ENCODE measurements at places on chromosomes 7 and 10.

GRCh38 chr7:104983076-104983577 is 30.9 kb upstream of the KMT2E start:
- H3K4me1 ChIP-seq: peaks cover 77% of the 10 kb centered on the region
- H3K4me3 ChIP-seq: peak overlapping the region; percentile 98
- no peaks in the 10 kb centered on the region for H3K27me3 ChIP-seq
- DNase-seq: no peak
- peak overlapping the region; percentile 100 for H3K27ac ChIP-seq

GRCh38 chr10:43970018-43970698 is 321.5 kb upstream of the ZNF32 start:
- no peaks in the 10 kb centered on the region for H3K4me1 ChIP-seq
- H3K27me3 ChIP-seq: peaks cover 3% of the 10 kb centered on the region
- no peaks in the 10 kb centered on the region for H3K36me3 ChIP-seq
- H3K4me3 ChIP-seq: no peak overlapping the region
- no peak for DNase-seq

GRCh38 chr10:70832852-70833528 is 17.2 kb downstream of the SGPL1 start:
- no peak overlapping the region for H3K27ac ChIP-seq
- peaks cover 24% of the 10 kb centered on the region for H3K36me3 ChIP-seq
- 0 out of 2 replicates have a peak, but pooled peaks cover 4% of the 10 kb centered on the region for H3K4me1 ChIP-seq
- no peak overlapping the region for H3K4me3 ChIP-seq
- no peak for DNase-seq
- H3K27me3 ChIP-seq: no peaks in the 10 kb centered on the region

DNA sequence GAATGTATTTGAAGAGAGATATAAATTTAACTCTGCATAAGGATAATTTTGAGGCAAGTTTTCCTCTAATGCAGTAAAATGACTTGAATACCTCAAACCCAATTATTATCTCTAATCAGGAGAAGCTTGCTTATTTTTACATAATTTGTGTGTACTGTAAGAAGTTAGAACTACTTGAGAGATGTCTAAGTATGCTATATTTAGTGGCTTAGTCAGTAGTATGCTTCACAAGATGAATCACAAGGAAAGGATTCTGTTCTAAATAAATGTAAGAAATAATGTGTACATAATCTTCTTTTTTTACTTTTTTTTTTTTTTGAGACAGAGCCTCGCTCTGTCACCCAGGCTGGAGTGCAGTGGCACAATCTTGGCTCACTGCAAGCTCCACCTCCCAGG is 13.7 kb downstream of the PHTF2 start:
- H3K4me3 ChIP-seq: no peak overlapping the region
- H3K4me1 ChIP-seq: no peaks in the 10 kb centered on the region
- H3K36me3 ChIP-seq: peaks cover 10% of the 10 kb centered on the region

GRCh38 chr10:3568983-3569382 is 216.0 kb downstream of the KLF6 start:
- no peak overlapping the region for H3K27ac ChIP-seq
- H3K4me3 ChIP-seq: no peak overlapping the region
- H3K27me3 ChIP-seq: no peaks in the 10 kb centered on the region
- H3K4me1 ChIP-seq: peaks cover 9% of the 10 kb centered on the region
- no peak for DNase-seq
- 0 out of 2 replicates have a peak, but pooled peaks cover 5% of the 10 kb centered on the region for H3K36me3 ChIP-seq

- no peak for DNase-seq
- H3K4me3 ChIP-seq: no peak overlapping the region
- peaks cover 19% of the 10 kb centered on the region for H3K4me1 ChIP-seq
These were observed 91.6 kb downstream of the MYOF start for GRCh38 chr10:93390306-93391090.

Measured in WTC11 (cell line).